ENCODE measurements at places on chromosomes 16 and 17.
A peak's percentile ranks its signal among the peaks of the same experiment; 100 is the strongest.

GRCh38 chr17:53640808-53641207 lies 181.9 kb upstream of the KIF2B start:
- DNase-seq = no peak

DNA sequence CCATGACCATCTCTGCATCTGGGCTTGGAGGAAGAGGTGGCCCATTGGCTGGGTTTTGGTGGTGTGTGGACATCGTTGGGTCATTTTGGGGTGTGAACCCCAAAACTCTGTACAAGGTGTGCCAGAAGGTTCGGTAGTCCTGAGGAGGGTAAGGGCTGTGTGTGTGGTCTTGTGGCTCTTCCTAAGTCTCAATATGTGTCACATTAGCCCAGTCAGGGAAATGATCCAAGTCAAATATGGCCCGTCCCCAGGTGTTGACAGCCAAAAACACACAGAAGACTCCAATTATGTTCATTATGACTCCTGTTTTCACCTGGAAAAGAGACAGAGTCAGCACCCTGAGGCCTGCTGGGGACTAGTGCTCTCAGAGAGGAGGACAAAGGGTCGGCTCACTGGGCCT lies 27.1 kb downstream of the SLC13A5 start:
- DNase-seq = no peak

GRCh38 chr17:53749178-53749577 lies 73.5 kb upstream of the KIF2B start:
- DNase-seq = no peak

DNA sequence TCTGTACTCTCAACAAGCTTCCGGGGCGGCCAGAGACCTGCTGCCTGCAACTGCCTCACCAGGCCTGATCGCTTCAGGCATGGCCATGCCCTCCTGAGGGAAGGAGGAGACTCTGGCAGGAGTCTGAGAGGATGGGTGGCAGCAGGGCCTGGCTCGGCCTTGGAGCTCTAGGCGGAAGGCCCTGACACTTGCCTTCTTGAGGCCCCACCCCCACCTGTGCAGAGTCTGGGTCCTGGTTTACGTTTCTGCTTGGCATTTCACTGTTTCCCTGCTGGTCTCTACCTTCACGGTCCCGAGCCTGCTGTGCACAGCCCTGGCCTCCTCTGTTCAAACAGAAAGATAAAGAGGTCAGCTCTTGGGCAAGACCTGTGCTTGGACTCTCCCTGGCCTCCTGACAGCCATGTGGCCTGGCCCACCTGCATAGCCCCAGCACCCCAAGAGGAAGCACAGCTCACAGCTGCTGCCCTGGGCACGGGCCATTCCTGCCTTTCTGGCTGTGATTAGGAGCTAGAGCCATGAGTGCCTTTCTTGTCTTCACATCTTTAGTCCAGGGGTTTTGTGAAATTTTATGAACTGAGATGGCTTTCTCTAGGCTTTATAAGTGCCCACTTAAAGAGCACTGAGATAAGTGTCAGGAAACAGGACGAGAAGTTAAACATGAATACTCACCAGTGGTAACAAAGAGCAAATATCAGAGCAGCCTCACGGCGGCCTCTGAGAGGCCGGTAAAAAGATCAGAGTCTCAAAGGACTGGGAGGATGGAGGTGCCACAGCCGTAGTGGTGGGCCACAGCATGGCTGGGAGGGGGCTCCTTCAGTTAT lies 25.6 kb upstream of the MTSS2 start:
- no peak for DNase-seq

- DNase-seq = peak; percentile 72
Measured at GRCh38 chr17:42403150-42403549, 14.9 kb upstream of the STAT3 start.

GRCh38 chr16:30927789-30928378 lies 4.5 kb downstream of the FBXL19 start:
- peak; percentile 50 for DNase-seq

DNA sequence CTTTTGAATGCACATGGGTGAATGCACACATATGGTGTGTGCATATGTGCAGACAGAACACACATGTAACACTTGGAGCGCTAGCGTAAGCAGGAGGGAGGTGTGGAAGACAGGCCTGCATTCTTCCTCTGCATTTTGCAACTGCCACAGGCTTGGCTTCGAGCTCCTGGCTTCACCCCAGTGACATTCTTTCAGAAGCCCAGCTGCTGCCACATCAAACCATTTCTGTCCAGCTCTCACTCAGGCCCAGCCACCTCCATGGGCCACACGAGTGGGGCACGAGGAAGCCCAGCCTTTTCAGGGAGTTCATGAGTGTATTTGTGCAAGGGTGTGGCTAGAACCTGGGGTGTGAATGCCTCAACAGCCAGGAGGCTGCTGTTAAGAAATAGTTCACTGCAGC lies 18.8 kb downstream of the LGALS3BP start:
- DNase-seq = no peak

DNA sequence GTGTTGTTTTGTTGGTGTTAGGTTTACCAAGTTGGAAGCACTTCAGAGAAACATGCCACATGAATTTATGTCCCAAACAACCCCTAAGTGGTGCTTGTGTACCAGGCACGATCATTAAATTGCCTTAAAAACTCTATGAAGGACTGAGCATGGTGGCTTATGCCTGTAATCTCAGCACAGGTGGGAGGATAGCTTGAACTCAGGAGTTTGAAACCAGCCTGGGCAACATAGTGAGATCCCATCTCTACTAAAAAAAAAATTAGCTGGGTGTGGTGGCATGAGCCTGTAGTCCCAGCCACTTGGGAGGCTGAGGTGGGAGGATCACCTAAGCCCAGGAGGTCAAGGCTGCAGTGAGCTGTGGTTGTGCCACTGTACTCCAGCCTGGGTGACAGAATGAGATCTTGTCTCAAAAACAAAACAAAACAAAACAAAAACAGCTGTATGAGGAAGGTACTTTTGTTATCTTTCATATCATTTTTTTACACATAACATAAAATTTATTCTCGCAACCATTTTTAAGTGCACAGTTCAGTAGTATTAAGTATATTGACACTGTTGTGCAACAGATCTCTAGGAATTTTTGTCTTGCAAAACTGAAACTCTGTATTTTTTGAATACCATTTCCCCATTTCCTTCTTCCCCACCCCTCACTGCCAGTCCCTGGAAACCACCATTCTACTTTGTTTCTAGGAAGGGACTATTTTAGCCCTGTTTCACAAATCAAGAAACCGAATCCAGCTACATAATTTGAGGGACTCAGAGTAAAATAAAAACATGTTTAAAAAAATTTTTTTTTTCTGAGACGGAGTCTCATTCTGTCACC lies 14.3 kb upstream of the RBBP6 start:
- no peak for DNase-seq

- DNase-seq = peak; percentile 41
Measured at GRCh38 chr16:75550211-75550662, 5.8 kb downstream of the TMEM231 start.

- DNase-seq = peak; percentile 48
Measured at GRCh38 chr17:31533546-31534155, 142.2 kb downstream of the RAB11FIP4 start.

- no peak for DNase-seq
Measured at GRCh38 chr16:86718118-86718517, 139.8 kb downstream of the FOXL1 start.

DNA sequence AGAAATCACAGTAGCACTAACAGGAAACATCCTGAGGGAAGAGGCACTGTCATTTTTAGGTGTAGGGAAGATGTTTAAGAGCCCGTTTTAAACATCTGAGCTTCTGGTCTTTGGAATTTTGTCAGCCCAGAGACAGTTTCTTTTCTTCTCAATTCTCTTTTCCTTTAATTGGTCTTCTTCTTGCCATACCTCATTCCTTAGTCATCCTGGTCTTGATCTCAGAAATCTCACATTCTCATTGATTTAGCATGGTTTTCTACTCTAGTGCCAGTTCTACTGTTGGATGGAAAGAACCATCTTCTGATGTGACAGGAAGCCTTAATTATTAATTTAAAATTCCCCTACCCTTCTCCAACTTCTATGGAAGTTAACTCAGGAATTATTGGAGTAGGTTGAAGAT lies 25.4 kb downstream of the BMERB1 start:
- DNase-seq = no peak

GRCh38 chr17:80859002-80859941 lies 132.4 kb upstream of the CHMP6 start:
- DNase-seq = no peak

DNA sequence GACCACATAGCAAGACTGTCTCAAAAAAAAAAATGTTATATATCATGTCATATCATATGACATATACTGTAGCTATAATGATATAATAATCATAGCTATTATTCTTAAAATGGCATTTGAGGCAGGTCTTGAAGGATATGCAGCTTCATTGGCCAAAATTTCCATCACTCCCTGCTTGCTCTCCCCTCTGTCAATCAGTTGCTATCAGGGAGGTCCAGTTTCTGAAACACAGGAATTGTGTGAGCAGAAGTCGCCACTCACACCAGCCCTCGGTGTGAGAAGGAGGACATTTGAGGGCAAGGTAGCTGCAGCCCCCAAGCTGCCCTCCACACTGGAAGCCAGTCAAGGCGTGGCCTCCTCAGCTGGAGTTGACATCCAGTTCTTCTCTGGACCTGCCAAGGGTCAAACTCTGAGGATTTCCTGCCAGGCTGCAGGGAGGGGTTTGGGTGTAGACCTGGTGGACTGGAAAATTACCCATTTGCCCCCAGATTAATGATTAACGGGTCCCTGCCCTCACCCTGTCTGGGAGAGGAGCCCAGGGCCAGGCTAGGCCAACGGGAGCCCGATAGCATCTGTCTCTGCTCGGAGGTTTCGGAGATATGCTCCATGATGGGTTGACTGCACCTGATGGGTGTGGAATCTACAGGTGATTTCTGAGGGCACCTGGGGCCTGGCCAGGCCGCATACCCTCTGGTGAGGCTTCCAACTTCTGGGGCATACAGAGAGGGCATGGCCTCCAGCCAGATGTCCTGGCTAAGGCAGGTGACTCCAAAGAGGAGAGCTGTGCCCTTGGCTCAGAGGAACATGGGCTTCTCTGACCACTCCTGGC lies 18.8 kb downstream of the WNT9B start:
- no peak for DNase-seq

GRCh38 chr16:10121491-10121890 lies 60.7 kb downstream of the GRIN2A start:
- DNase-seq = no peak

DNA sequence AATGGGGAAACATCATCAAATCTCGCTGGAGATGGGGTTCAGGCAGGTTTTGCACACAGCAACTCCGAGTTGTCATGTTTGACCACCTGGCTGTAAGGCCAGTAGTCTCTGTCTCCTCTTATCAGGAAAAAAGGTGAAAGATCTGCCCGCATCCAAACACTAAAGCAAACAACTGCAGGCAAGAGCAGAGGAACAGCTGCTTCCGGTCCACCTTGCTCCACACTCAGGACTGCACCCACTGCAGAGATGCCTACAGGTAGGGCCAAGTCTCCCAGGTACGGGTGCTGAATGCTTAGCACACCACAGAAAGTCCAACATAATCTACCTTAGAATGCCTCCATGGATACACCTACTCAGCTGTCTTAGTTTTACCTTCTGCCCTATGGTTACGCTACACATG lies 7.3 kb downstream of the TEX2 start:
- no peak for DNase-seq

- DNase-seq = no peak
Measured at GRCh38 chr17:41814195-41814594, 1.4 kb downstream of the FKBP10 start.

- no peak for DNase-seq
Measured at GRCh38 chr16:71351558-71351901, 7.0 kb upstream of the CALB2 start.

DNA sequence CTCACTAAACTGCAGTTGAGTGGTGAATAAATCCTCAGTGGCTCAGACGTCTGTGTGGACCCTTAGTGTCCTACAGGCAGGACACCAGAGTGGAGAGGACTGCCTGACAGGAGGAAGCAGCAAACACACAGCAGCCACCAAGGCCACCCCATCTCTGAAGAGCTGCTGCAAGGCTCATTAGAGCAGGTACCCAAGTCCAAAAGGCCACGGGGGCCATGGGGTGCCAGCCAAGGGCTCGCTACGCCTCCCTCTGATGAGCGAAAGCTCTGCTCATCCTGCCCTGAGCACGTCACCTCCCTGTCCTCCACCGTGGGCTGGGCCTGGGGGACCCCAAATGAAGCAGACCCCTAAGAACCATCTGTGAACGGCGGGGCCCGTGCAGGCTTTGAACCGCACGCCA lies 70.1 kb upstream of the DOC2B start:
- no peak for DNase-seq

DNA sequence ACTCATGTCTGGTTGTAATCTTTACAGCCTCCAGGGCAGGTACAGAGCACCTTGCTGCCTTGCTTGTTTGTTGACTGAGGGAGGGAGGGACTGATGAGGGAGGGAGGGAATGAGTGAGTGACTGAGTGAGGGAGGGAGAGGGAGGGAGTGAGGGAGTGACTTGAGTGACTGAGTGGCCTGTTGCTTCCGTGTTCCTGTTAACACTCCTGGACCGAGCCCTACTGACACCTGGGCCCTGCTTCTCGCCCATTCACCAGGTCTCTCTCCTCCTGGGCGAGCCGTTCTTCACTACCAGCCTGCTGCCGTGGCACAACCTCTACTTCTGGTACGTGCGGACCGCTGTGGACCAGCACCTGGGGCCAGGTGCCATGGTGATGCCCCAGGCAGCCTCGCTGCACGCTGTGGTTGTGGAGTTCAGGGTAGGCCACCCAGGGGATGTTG lies 41.2 kb downstream of the PRMT7 start:
- no peak for DNase-seq

DNA sequence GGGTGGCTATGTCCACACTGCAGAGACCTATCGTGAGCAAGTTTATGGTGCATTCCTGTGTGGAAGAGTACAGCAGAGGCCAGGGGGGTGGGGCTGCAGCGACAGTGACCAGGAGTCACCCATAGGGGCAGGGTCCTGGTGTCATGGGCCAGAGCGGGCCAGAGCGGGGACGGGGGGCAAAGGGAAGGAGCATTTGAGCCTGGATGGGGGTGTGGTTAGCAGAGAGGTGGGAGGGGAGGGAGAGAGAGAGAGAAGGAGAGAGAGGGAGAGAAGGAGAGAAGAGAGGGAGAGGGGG lies 17.8 kb downstream of the JPH3 start:
- no peak for DNase-seq

- DNase-seq = no peak
Measured at GRCh38 chr17:67488768-67489167, 111.7 kb downstream of the PITPNC1 start.

GRCh38 chr16:3431779-3432219 lies 11.5 kb downstream of the ZNF597 start:
- peak; percentile 71 for DNase-seq

- DNase-seq = peak; percentile 54
Measured at GRCh38 chr17:45143767-45144198, 4.5 kb upstream of the HEXIM1 start.

GRCh38 chr16:17408955-17409441 lies 61.8 kb downstream of the XYLT1 start:
- DNase-seq = no peak
